Activated naive CD8-positive, alpha-beta T cell treated with anti-CD3 and anti-CD28 coated beads for 36 hours (primary cell): ENCODE measurements at places on chromosomes 7 and 10. TPM values are rescaled to one million over a fixed set of nuclear protein-coding genes. Genes with fewer than 3 reads are reported as not detected.

ZFYVE27 gene
- total RNA-seq, result 20.9 TPM

ARID5B gene
- total RNA-seq, result 17.1 TPM

OR6B1 gene
- total RNA-seq, result not detected

VWDE gene
- total RNA-seq, result 1.5 TPM

CCL24 gene
- not detected for total RNA-seq
